ENCODE measurements at places on chromosomes 3 and 15.

- DNase-seq = no peak
Observed at GRCh38 chr3:46580675-46581074, 14.6 kb upstream of the LRRC2 start.

- no peak for DNase-seq
Observed at GRCh38 chr3:138394156-138394555, 40.3 kb upstream of the ESYT3 start.

GRCh38 chr15:66133247-66133885 is 120.2 kb downstream of the MEGF11 start:
- no peak for DNase-seq

GRCh38 chr15:76274226-76274625 is 37.0 kb downstream of the ETFA start:
- DNase-seq = no peak

GRCh38 chr3:47515864-47516319 is 2.4 kb upstream of the ELP6 start:
- no peak for DNase-seq

GRCh38 chr3:189567322-189567721 is 63.9 kb upstream of the TP63 start:
- DNase-seq = no peak

DNA sequence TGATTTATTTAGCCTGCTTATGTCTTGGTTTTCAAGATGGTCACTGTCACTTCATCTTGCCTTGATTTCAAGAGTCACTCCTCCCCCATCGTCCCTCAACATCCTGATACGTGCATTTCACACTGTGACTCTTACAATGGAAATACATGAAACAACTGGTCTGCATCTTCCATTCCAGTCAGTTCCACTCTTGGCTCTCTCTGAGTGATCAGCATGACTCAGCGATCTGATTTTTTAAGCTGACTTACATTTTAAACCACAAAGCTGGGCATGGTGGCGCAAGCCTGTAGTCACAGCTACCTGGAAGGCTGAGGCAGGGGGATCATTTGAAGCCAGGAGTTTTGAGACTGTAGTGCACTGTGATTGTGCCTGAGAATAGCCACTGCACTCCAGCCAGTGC is 271.2 kb upstream of the ROPN1 start:
- no peak for DNase-seq

DNA sequence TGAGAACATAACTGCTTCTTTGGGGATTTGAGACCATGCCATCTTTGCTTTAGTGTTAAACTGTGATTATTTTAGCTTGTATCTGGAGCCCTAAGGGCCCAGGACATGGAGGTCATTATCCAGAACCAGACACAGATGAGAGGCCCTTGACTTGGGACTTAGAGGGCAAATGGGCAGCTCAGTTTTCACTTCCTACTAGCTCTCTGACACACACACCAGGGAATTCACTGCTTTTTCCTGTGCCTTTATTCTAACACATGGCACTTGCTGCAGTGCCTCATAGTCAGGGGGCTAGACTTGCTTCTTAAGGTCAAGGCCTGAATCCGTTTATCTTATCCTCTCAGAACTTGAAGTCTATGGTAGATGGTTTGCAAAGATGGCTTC is 33.3 kb downstream of the AMOTL2 start:
- DNase-seq = no peak

All from hematopoietic multipotent progenitor cell treated with erythropoietin and hydrocortisone succinate and interleukin-3 and kit ligand, for 17 days (in vitro differentiated cells).